Activated naive CD8-positive, alpha-beta T cell treated with anti-CD3 and anti-CD28 coated beads, Interleukin-2, amount 10 ng/mL, durations not matched to agents 7 days and 5 days (primary cell): ENCODE measurements at places on chromosomes 2 and 18. TPM values are rescaled to one million over a fixed set of nuclear protein-coding genes. Genes with fewer than 3 reads are reported as not detected.
A peak's percentile ranks its signal among the peaks of the same experiment; 100 is the strongest.

The ITPRIPL1 gene
- total RNA-seq: 35.9 TPM

The PSTPIP2 gene
- 12.6 TPM for total RNA-seq

The MEIS1 gene
- not detected for total RNA-seq

The PIGN gene
- total RNA-seq: 28.2 TPM

DNA sequence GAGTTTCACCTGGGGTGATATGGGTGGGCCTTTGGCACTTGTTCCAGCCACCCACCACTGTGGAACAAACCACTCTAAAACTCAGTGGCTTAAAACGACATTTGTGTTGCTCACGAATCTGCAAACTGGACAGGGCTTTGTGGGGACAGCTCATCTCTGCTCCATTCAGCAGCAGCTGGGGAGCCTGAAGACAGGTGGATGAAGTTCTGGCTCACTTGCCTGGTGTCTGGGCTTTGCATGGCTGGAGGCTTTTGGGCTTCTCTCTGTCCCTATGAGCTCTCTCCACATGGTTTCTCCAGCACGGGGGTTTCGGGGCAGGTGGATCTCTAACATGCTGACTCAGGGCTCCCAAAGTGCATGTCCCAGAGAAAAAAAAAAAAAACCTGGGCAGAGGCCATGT is 93.0 kb upstream of the GLI2 start:
- no peaks in the 10 kb centered on the region for H3K36me3 ChIP-seq
- H3K4me3 ChIP-seq: no peak overlapping the region
- no peak overlapping the region for H3K27ac ChIP-seq
- peaks cover 11% of the 10 kb centered on the region for H3K27me3 ChIP-seq

DNA sequence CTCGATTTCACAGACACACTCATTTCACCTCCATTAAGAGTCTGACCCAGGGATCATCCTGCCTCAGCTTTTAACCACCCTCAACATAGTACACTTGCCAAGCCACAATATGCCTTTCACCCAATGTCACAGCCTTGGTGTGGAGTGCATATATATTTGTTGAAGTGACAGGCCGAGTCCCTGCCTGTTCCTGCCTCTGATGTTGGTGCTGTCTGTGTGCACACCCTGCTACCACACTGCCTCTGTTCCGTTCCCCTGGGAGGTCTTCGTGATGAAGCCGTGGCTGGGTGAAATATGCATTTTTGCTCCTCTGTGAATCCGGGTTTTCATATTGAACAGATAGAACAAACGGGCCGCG is 90.3 kb downstream of the RNF144A start:
- H3K36me3 ChIP-seq: peaks cover 19% of the 10 kb centered on the region
- H3K27ac ChIP-seq: peak overlapping the region; percentile 3
- H3K4me3 ChIP-seq: no peak overlapping the region
- peaks cover 8% of the 10 kb centered on the region for H3K4me1 ChIP-seq

- H3K36me3 ChIP-seq: no peaks in the 10 kb centered on the region
- no peak overlapping the region for H3K27ac ChIP-seq
These were observed 79.6 kb upstream of the KCNE4 start for GRCh38 chr2:222972420-222972819.

- no peak overlapping the region for H3K27ac ChIP-seq
- DNase-seq: no peak
- no peaks in the 10 kb centered on the region for H3K4me1 ChIP-seq
- H3K4me3 ChIP-seq: no peak overlapping the region
- H3K36me3 ChIP-seq: no peaks in the 10 kb centered on the region
These were observed 317.2 kb downstream of the GBX2 start for GRCh38 chr2:235850771-235851551.

- no peak overlapping the region for H3K27ac ChIP-seq
- H3K4me1 ChIP-seq: no peaks in the 10 kb centered on the region
- no peak overlapping the region for H3K4me3 ChIP-seq
- no peak for DNase-seq
- H3K27me3 ChIP-seq: no peaks in the 10 kb centered on the region
- H3K36me3 ChIP-seq: peaks cover 14% of the 10 kb centered on the region
These were observed 13.1 kb upstream of the CNDP1 start for GRCh38 chr18:74521068-74521725.

DNA sequence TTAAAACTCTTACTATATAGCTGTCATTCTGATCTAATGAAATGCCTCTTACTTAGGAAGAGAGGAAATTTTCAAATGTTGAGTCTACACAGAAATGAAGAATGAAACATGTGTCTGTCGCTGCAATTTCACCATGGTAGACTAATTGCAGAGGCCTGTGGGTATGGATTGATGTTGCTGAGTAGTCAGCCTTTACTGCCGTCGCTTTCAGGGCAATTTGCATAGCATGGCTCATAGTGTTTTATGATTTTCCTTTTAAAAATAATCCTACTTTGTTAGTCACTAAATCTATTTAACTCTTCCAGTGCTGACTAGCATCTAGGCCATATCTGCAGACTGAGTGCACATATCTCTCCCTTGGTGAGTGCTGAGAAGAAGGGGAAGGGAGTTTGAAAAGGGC is 819.2 kb downstream of the SATB2 start:
- no peak overlapping the region for H3K27ac ChIP-seq
- no peaks in the 10 kb centered on the region for H3K36me3 ChIP-seq

DNA sequence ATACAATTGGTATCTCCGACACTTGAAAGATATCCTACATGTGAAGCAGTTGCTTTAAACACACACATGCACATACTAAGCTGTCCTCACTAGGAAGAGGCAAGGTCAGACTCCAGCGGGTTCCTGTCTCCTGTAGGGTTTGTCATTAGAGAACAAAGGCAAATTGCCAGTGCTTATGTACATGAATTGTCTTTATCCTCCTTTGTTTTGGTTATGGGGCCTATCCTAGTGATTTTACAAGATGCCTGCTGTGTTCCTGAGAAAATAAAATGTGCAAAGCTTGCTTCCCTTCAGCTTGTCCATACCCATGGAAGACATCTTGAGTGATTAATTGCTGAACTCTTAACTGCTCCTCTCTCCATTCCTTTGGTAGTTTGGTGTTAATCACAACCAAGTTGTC is 86.7 kb upstream of the SLC39A10 start:
- no peak overlapping the region for H3K4me3 ChIP-seq
- no peak for DNase-seq
- peaks cover 27% of the 10 kb centered on the region for H3K4me1 ChIP-seq
- H3K27me3 ChIP-seq: no peaks in the 10 kb centered on the region
- peaks cover 19% of the 10 kb centered on the region for H3K36me3 ChIP-seq
- H3K27ac ChIP-seq: no peak overlapping the region

GRCh38 chr2:4556135-4556896 is 852.9 kb downstream of the DCDC2C start:
- DNase-seq: no peak
- no peaks in the 10 kb centered on the region for H3K4me1 ChIP-seq
- no peak overlapping the region for H3K27ac ChIP-seq

- no peak for DNase-seq
- H3K4me3 ChIP-seq: no peak overlapping the region
- H3K4me1 ChIP-seq: no peaks in the 10 kb centered on the region
- H3K27me3 ChIP-seq: no peaks in the 10 kb centered on the region
- H3K27ac ChIP-seq: no peak overlapping the region
- no peaks in the 10 kb centered on the region for H3K36me3 ChIP-seq
These were observed 2.9 kb upstream of the DSG4 start for GRCh38 chr18:31373641-31374040.

- no peak for DNase-seq
- H3K4me1 ChIP-seq: peaks cover 23% of the 10 kb centered on the region
- H3K27ac ChIP-seq: peak overlapping the region; percentile 88
- peaks cover 7% of the 10 kb centered on the region for H3K36me3 ChIP-seq
These were observed 359 bp downstream of the TGFBRAP1 start for GRCh38 chr2:105329197-105329554.

GRCh38 chr18:7548721-7549120 is 18.4 kb upstream of the PTPRM start:
- H3K4me3 ChIP-seq: no peak overlapping the region
- no peaks in the 10 kb centered on the region for H3K27me3 ChIP-seq
- H3K27ac ChIP-seq: no peak overlapping the region

- H3K4me1 ChIP-seq: peaks cover 11% of the 10 kb centered on the region
- no peak overlapping the region for H3K4me3 ChIP-seq
- no peaks in the 10 kb centered on the region for H3K27me3 ChIP-seq
- no peaks in the 10 kb centered on the region for H3K36me3 ChIP-seq
- no peak overlapping the region for H3K27ac ChIP-seq
These were observed 156.7 kb downstream of the KLHL29 start for GRCh38 chr2:23541503-23542229.

DNA sequence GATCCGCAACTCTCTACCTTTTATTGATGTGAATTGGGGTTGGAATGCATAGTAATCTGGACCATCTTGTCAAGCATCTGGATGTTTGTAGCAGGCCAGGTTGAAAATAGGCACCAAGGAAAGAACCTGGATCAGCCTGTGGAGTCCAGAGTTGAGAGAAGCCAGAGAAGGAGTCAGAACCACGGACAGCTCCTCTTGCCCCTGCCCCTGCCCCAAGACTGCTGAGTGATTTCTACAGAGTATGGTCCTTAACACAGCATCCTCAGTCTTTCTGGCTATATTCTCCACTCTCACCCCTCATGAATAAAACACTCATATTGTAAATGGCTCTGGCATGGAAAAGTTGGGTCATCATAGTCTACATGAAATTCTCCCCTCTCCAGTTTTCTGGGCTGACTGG is 154.6 kb downstream of the LOXHD1 start:
- no peak overlapping the region for H3K27ac ChIP-seq
- no peak overlapping the region for H3K4me3 ChIP-seq
- H3K27me3 ChIP-seq: peaks cover 5% of the 10 kb centered on the region
- peaks cover 2% of the 10 kb centered on the region for H3K4me1 ChIP-seq
